ENCODE measurements at places on chromosomes 1 and 21.
A peak's percentile ranks its signal among the peaks of the same experiment; 100 is the strongest.

GRCh38 chr1:237507005-237507404 is 383.7 kb downstream of the ZP4 start:
- DNase-seq: no peak

GRCh38 chr1:186738926-186739325 is 58.7 kb upstream of the PTGS2 start:
- no peak for DNase-seq

DNA sequence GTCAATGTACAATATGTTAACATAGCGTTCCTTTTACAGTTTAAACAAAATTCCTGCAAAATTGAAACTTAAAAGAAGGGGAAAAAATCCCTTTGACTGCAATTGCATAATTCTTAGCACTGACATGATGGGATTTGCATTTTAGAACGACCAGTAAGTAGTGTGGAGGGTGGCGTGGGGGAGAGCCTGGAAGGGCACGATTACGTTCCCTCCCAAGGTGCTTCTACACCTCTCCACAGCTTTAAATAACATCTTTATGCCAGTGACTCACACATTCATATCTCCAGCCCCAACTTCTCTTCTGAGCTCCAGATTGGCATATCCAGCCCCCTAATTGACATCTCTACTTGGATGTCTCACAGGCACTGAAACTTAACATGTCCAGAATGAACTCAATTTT is 64.3 kb downstream of the OLFML3 start:
- DNase-seq: no peak

DNA sequence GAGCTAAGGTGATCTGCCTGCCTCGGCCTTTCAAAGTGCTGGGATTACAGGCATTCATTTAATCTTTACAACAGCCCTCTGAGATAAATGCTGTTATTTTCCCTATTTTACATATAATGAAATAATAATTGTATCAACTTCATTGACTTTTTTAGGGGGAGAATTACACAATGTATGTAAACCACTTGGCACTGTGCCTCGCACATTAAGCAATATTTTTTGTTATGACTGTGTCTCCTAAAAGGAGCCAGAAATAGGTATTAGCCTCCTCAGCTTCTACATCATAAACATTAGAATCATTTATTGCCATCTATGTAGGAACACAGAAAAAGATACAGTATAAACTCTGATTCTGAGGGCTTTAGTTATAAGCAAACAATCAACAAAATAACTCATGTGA is 1.1 kb upstream of the DNAJC28 start:
- no peak for DNase-seq

GRCh38 chr1:18670121-18670867 is 39.6 kb downstream of the PAX7 start:
- no peak for DNase-seq

DNA sequence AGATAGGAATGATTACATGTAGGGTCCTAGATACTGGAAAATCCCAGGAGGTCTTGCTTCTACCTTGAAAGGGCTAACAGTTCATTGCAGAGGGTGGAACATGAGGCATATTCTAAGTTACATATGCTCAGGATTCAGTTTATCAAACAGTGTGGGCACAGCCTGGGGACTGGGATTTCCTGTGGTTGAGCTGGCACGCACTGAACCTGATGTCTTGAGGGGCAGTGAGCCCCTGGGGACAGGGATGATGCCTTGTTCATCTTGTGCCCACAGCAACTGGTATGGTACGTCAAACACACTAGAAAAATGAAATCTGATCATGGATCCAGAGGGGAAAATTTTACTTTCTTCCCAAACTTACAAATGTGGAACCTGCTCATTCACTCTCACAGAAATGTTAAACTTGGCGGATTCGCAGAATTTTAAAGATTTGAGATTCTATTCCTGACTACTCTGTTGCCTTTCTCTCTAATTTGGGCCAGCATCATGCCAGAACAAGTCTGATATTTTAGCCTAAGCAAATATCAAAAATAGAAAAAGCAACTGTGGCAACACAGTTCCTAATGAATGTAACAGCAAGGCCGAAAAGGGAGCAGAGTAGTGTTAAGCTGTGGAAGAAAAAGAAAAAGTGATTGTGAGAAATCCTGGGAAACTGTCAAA is 68.2 kb upstream of the COL24A1 start:
- no peak for DNase-seq

DNA sequence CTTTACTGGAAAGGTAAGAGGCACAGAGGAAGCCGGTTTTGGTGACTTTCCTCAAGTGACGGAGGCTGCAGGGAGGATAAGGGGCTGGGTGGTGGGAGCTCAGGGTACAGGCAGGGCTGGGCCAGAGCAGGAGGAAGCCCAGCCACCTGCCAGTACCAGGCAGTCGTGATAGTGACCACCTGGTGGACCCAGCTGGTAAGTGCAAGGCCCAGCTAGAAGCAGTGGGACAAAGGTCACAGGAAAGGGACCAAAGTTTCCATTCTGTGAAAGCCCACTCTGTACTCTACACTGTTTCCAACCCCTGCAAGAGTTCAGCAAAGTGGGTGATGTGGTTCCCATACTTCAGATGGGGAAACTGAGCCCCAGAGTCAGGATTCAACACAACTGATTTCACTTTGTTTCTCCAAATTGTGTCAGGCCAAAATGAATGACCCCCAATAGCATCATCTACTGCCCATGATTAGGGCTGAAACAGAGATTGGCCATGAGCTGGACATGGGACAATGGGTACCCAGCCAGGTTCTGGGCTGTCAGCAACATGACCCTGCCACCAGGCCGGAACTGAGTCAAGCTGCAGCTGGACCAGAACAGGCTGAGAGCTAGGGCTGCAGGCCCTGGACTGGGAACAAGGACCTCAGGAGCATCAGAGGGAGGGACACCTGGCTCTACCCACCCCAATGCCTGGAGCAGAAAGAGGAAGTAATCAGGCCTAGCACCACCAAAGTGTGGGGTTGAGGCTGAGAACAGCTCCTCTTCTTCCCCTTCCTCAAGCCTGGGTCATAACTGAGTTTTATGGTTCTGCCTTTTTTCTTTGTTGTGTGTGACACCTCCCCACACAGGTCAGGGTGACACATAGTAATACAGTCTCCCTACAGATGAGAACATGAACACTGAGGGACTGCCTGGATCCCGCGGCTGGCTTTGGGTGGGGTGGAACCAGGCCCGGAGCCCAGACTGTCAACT is 50.2 kb downstream of the KCNN3 start:
- peak; percentile 9 for DNase-seq

DNA sequence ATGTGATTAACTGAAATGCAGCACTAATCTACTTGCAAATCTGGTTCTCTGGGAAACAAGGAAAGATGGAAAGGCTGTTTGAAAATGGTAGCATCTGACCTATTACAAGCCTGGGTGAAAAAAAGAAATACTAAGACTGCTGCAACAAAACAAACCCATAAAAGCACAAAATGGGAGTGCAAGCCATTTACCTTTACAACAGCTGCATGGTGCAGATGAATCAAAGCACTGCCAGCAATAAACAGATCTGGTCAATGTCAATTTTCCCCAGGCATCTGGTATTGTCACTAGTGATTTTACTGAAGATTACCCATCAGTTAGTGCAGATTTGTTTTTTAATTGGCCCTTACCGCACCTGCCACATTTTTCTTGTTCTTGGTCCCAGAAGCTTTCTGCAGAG is 1341.7 kb downstream of the PLA2G4A start:
- no peak for DNase-seq

- DNase-seq: no peak
These were observed at the start of gene NEXN for GRCh38 chr1:77888081-77888780. TSS of gene NEXN (plus strand) at chr1:77888624. CDS start at chr1:77916107, 27,483 bp downstream.

GRCh38 chr1:170687621-170688020 is 23.7 kb downstream of the PRRX1 start:
- no peak for DNase-seq

GRCh38 chr1:22893292-22893691 is 79.4 kb downstream of the LACTBL1 start:
- no peak for DNase-seq

DNA sequence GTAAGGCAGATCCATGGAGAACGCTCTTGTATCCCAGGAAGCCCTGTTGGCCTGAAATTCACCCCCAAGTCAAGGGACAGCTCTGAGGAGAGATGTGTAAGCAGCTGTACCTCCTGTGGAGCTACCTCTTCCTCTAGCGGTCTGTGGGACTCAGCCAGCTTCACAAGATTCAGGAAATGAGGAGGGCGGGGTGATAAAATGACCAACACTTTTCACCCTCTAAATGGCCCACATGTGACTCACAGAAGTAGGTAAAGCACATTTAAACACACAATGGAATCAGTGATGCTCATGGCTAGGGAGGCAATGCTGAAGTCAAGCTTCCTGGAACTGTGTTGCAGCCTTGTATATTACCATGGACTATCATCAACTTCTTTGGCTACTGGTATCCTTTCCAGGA is at the start of gene SH2D1B:
Gene SH2D1B (minus strand): TSS at position 135 of the 400 bp plus-strand sequence. CDS start 120 bp downstream, at position 15.
- no peak for DNase-seq

DNA sequence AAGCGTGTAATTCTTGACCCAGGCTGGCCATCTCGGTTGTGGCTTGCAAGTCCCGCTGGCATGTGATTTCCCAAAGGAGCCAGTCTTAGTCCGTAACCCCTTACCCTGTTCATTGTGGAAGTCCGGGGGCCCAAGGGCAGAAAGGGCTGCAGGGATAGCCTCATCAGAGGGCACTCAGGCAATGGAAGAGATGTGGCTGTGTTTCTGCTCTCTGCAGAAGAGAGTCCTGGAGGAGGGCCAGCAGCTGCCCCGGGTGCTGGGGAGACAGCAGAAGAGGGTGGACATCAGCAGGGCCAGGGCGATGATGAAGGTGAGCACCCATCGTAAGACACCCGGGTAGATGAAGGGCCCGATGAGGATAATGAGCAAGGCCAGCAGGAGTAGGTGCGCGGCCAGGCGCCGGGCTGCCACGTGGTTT is 830 bp downstream of the RNF186 start:
- DNase-seq: no peak

- DNase-seq: no peak
These were observed 47.4 kb upstream of the USP25 start for GRCh38 chr21:15682186-15682895.

GRCh38 chr21:46538851-46539666 is 65.8 kb downstream of the S100B start:
- DNase-seq: no peak

DNA sequence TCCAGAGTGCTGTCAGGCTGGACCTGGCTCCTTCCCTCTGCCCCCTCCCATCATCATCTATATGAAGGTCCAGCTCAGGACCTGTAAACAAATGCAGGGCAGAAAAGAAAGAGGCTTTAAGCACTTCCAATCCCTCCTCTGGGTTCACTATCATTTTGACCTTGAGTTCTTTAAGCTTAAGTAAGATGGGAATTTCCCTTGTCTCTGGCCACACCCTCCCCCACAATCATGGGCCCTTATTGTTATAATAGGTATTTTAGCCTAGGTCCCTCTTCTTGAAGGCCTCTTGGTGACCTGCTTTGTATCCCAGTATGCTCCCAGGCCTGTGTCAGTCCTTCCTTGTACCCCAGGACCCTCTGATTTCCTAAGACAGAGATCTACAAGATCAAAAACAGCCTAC is 45.1 kb upstream of the EPS15 start:
- DNase-seq: no peak

DNA sequence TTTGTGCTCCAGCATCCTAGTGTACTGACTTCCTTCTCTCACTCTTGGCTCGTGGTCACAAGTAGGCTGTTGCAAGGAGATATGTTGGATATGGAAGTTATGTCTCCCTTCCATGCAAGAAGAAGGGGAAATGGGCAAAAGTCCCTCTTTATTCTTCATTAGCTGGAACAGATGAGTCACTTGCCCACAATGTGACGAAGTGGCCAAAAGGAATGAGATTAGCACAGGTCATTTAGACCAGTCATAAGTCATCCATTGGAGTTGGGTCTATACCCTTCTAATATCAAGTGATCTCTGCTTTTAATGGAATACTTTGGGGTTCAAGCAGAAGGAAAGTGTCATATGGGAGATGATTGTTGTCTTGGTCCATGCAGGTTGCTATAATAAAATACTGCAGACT is 91.2 kb upstream of the NGF start:
- no peak for DNase-seq
